GM23248 (cell line): ENCODE measurements at places on chromosomes 4 and X. TPM values are rescaled to one million over a fixed set of nuclear protein-coding genes. Genes with fewer than 3 reads are reported as not detected.
A peak's percentile ranks its signal among the peaks of the same experiment; 100 is the strongest.

DNA sequence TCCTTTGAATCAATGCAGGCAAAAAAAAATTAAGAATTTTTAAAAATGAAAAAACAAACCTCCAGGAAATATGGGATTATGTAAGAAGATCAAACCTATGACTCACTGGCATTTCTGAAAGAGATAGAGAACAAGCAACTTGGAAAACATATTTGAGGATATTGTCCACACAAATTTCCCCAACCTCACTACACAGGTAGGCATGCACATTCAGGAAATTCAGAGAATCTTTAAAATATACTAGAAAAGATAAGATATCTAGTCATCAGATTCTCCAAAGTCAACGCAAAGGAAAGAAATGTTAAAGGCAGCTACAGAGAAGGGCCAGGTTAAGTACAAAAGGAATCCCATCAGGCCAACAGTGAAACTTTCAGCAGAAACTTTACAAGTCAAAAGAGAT lies 85.6 kb downstream of the ANTXR2 start:
- peak; percentile 15 for DNase-seq

- DNase-seq = no peak
Measured at GRCh38 chr4:82802911-82803310, 4.3 kb upstream of the SCD5 start.

- no peak for DNase-seq
Measured at GRCh38 chrX:41796046-41796445, 72.1 kb downstream of the GPR82 start.

DNA sequence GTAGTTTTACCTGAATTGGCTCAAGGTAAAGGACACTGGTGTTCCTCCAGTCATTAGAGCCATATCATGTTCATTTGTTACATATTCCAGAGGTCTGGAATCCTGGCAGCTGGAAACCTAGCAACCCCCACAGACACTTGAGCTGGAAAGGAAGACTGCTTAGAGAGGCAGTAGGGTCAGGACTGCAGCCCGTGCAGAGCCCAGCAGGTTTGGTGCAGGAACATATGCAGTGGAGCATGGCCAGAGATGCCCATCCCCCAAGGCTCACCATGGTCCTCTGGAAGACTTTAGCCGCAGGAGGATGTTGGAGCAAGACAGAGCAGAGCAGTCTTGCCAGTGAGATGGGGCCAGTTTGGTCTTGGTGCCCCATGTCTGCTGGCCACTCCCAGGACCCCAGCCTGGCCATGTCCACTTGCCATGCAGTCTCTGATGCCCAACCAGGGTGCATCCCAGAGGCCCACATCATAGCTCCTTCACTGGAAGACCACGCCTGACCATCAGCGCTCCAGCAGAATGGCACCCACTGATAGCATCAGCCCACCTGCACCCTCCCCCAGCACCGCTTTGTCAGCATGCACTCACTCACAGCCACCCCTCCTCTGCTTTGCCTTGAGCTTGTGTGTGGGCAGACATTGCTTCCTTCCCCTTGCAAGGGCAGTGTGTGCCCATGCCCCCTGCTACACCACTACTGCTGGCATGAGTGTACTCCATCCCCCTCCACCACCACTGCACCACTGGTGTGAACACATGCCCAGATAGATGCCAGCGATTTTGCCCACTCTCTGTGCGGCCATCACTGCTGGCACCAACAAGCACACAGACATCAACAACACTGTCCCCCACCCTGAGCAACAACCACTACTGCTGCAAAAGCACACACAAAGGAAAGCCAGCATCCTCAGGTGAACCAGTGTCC lies 190.3 kb upstream of the SPOCK3 start:
- DNase-seq = no peak

DNA sequence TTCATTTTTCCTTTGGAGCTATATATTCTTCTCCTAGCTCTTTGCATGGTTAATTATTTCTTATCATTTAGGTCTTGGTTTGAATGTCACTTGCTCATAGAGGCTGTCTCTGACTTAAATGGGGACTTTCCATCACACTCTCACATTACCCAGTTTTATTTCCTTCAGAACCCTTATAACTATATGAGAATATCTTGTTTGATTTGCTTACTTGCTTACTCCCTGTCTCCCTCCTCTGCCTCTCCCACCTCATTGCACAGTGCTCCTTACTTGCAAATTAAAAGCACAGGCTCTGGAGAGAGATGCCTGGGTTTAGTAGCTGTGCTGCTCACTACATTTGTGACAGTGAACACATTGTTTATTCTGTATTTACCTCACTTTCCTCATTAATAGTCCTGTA lies 174.6 kb downstream of the SOWAHB start:
- DNase-seq = peak; percentile 56

GRCh38 chr4:168124008-168124641 lies 31.8 kb downstream of the ANXA10 start:
- DNase-seq = peak; percentile 68

The FOXP3 gene
- not detected in 2 replicates for total RNA-seq
